ENCODE measurements at places on chromosomes 2 and 18.
A peak's percentile ranks its signal among the peaks of the same experiment; 100 is the strongest.

DNA sequence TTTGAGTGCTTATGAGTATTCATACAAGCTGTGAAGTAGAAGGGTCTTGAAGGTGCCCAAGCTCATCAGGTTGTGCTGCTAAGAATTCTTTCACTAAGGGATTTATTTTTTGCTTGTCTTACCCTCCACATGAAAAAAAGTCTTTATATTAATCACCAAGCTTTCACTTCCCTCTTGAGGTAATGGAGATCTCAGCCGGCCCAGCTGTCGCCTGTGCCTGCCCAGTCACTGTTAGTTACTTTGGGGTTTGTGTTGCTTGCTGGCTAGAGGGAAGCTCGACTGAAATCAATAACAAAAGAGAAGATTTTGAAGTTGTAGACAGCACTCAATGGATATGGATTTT lies 21.9 kb downstream of the MC2R start:
- no peak for DNase-seq

- no peak for DNase-seq
Observed at GRCh38 chr2:20145497-20146193, 79.3 kb downstream of the SDC1 start.

GRCh38 chr2:196289000-196289399 lies 117.6 kb upstream of the STK17B start:
- no peak for DNase-seq

- no peak for DNase-seq
Observed at GRCh38 chr2:38381381-38382143, 4.5 kb upstream of the ATL2 start.

DNA sequence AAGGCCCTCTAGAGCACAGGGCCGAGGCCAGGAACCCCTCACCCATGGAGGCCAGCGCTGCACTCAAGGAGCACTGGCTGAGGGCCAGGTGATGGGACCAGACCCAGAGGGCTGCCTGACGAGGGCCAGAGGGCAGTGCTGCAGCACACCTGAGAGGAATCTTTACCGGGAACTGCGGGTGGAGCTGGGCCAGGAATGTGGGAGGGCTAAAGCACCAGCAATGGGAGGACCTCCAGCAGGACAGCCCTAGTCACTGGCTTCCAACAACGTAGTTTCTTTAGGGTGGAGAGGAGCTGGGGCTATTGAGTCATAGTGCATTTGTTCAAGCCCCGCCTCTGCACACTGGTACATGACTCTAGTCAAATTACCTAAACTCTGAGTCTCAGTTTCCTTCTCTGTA lies 143.4 kb downstream of the TMEM17 start:
- no peak for DNase-seq

- DNase-seq: no peak
Observed at GRCh38 chr2:38622210-38622609, 19.5 kb upstream of the HNRNPLL start.

- DNase-seq: no peak
Observed at GRCh38 chr2:64329848-64330247, 124.1 kb upstream of the LGALSL start.

DNA sequence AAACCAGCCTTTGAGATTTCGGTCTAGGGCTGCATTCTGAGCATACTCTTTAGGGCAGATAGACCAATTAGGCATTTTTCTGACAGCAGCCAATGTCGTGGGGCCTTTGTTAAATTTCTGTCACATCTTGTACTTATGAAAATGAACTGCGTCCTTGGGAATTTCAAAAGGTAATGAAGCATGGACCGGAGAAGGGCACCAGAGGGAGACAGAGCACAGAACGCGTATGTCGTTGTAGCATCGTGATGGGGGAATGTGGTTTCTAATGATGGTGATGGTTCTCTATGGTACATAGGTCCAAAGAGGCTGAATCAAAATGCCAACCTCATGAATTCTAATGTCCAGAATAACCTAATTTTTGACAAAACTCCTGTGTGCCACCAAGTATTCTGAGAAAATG lies 483.9 kb upstream of the CRIM1 start:
- DNase-seq: no peak

- DNase-seq: no peak
Observed at GRCh38 chr2:234111523-234111922, 61.0 kb downstream of the SPP2 start.

DNA sequence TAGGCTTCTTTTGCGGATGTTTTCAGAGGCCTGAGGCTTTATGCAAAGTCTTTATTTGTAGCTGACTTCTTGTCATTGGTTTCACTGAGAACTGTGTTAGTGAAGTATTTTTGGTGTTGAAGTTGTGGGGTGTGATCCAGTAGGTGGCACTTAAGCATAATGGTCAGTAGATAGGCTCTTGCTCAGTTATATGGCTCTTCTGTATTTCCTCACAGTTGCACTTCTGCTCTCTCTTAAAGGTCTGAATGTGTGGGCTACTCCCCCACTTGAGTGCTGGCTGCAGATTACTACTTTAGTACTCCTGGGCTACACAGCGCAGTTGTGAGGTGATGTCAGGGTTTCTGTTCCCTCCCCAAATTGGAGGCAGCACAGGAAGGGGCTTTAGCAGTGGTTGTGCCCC lies 133.8 kb upstream of the SCN7A start:
- DNase-seq: no peak

- no peak for DNase-seq
Observed at GRCh38 chr2:3249476-3249962, 128.1 kb downstream of the EIPR1 start.

DNA sequence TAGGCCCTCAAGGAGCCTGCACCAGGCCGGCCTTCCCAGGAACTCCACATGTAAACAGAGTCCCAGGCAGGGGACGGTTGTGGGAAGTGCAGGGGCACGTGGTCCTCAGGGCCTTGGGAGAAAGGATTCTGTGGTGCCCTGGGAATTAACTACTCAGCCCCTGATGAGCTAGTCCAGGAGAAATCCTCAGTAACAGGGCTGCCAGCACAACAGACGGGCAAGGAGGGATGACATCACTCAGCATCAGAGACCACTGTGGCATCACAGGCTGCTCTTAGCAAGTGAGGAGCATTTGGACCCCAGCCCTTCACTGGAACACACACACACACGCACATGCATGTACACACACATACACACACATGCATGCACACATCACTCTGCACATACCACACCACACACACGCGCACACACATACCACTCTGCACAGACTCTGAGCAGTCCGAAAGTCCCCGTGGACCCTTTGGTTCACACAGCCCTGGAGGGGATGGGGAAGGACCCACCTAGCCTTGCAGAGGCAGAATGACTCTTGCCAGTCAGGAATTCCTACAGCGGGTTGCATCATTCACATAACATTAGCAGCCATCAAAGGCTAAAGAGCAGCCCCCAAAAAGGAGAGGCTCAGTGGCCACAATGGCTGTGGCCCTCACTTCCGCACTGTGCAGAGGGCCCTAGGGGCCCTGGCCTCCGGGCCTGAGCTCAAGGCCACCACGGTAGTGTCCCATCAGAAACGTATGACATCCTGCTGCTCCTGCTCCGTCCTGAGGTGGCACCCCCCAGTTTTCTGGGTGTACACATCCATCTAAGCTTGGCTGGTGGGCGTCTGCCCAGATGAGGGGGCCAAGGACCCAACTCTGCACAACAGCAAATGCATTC lies 1.9 kb upstream of the NMUR1 start:
- DNase-seq: no peak

DNA sequence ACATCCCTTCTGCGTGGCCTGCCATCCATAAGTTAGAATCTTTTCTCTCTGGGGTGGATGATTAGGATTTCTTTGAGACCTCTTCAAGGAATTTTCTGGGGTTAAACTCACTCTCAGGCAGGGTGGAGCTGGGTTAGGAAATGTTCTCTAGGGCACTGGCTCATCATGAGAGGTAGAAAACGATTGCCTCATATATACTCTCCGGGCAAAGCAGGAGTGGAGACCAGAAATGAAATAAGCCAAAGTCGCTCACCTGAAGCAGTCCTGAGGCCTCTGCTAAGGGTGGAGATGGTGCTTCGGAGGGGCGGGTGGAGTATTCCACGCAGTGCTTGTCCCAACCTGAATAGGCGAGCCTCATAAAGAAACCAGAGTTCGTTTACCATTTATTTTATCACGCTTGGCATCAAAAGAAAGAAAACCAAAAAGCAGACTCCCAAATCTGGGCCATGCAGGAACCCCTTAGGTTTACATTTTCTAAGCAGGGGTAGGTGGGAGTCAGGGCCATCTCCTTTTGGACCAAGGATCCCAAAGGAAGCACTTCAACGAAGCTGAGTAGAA lies 249.3 kb upstream of the MEIS1 start:
- no peak for DNase-seq

DNA sequence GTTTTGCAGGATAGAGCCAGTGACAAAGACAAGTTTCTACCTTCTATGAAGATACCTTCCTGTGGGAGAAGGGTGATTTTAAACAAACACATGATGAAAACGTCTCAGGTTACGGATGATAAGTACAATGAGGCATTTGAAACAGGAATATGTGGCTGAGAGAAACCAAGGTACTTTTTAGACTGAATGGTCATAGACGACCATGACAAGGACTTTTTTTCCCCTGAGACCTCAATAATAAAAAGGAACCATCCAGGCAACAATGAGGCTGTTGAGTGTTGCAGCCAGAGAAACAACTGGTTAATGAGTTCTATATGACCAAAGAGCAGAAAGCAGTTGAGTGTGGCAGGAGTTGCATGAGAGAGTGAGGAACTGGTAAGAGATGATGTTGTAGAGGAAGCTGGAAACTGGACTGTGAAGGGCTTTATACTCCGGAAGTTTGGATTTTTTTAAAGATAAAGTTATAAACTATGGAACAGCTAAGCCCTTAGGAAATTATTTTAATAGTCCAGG lies 306.1 kb upstream of the CYRIA start:
- DNase-seq: no peak

GRCh38 chr2:148907085-148907785 lies 32.2 kb downstream of the KIF5C start:
- no peak for DNase-seq

GRCh38 chr2:11446733-11447248 lies 19.2 kb downstream of the E2F6 start:
- DNase-seq: peak; percentile 28

- no peak for DNase-seq
Observed at GRCh38 chr2:72135921-72136320, 11.7 kb downstream of the CYP26B1 start.

GRCh38 chr18:31041271-31042083 lies 1.1 kb downstream of the DSC3 start:
- DNase-seq: no peak

DNA sequence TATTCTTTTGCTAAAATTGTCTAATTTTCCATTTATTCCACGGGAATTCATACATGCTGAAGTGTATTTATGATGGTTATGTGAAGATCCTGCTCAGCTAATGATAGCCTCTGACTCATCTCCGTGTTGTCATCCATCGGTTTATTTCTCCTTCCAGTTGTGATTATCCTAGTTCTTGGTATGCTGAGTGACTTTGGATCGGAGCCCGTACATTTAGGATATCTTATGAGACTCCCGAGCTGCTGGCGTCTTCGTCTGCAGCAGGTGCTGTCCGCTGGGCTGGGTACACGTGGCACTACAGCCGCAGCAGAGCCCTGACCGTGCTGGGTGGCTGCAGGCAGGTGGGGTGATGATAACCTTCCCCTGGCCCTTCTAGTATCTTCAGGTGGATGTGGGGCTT lies 40.1 kb upstream of the GALR1 start:
- DNase-seq: no peak

- DNase-seq: no peak
Observed at GRCh38 chr2:65364986-65365733, 67.2 kb downstream of the SPRED2 start.

- DNase-seq: peak; percentile 25
Observed at GRCh38 chr2:134169788-134170187, 84.1 kb upstream of the MGAT5 start.

GRCh38 chr2:31764169-31764568 lies 183.4 kb upstream of the SRD5A2 start:
- DNase-seq: no peak

DNA sequence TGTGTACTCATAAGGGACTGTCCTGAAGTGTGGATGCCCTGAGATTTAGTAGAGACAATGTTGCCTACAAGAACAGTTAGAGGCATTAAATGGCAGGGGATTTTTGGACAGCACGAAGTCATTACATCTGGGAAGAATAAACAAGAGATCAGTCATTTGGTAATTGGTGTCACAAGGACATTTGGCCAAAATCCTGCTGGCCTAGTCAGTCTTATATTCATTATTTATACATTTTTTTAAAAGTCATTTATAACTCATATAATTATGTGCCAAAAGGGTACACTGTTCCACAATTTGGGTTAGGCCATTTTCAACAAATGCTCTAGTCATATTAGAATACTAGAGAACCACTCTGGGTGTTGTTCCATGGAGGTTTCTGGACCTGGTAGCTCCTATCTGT lies 104.7 kb downstream of the LRATD1 start:
- DNase-seq: no peak

DNA sequence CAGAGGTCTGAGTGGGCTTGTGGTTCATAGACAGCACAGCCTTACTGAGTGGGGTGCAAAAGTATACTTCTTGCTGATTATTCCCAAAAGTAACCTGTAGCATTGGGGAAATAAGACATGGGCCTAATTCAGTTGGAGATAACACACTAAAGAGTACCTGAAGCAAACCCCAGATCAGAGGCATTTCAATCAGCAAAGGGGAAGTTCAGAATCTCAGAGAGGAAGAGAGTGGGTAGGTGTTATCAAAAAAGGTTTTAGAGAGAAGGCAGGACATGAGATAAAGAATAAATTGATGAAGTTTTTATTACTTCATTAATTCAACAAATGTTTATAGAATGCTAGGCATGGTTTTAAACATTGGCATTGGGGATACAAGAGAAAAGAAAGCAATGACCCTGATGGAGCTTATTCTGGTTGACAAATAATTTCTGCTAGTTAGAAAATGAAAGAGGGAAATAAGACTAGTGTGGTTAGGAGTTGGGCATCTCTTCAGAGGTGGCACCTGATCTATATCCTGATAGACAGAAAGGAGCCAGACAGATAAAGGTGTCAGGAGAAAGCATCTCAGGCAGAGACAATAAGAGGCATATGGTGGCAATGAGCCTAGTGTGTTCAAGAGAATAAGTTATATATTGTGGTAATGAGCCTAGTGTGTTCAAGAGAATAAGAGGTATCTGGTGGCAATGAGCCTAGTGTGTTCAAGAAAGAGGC lies 153.8 kb upstream of the SETBP1 start:
- DNase-seq: no peak

DNA sequence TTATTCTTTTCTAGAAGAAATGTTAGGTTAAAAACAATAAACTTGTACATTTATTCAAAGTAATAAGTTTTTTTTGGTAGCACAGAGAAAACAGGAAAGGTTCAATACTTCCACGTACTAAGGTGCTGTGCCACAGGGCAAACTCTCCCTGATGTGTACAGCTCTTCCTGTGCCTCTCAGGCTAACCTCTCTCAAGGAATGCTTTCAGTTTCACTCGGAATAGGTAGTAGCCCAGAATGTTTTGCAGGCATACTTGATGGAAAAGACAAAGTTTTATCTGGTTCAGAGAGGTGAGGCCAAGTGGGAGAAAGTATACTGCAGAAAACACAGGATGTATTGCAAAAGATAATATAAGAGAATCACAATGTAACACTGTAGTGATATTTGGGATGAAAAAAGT lies 171.0 kb upstream of the ZFP36L2 start:
- no peak for DNase-seq
